ENCODE measurements at places on chromosomes 5 and 9. TPM values are rescaled to one million over a fixed set of nuclear protein-coding genes. Genes with fewer than 3 reads are reported as not detected.

DNA sequence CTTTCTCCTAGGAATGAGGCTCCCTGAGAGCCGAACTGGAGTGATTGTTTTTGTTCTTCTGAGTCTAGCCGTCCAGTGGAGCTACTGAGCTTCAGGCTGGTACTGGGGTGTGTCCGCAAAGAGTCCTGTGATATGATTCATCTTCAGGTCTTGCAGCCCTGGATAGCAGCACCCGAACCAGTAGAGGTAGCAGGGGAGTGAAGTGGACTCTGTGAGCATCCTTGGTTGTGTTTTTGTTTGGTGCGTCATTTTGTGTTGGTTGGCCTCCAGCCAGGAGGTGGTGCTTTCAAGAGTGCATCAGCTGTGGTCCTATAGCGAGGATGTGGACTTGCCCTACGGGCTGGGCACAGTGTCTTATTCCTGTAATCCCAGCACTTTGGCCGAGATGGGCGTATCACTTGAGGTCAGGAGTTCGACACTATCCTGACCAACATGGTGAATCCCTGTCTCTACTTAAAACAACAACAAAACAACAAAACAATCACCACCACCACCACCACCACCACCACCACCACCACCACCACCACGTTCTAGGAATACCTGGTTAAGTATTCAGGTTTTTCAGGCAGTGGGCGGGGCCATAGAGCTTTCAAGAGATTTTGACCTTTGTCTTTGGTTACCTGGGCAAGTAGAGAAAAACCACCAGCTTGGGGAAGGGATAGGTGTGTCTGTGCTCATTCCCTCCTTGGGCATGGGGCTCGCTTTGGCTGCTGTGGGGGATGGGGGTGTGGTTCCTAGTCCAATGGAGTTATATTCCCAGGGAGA, 154.0 kb downstream of the WDR70 start:
- H3K4me3 ChIP-seq = no peak overlapping the region
- no peak for DNase-seq
- H3K36me3 ChIP-seq = peaks cover 1% of the 10 kb centered on the region
- H3K27ac ChIP-seq = no peak overlapping the region

GRCh38 chr5:66246608-66247007, 102.5 kb downstream of the SREK1 start:
- no peaks in the 10 kb centered on the region for H3K4me1 ChIP-seq
- H3K27ac ChIP-seq = no peak overlapping the region
- no peaks in the 10 kb centered on the region for H3K36me3 ChIP-seq

- DNase-seq = peak; percentile 49
- no peaks in the 10 kb centered on the region for H3K36me3 ChIP-seq
- H3K4me1 ChIP-seq = no peaks in the 10 kb centered on the region
- H3K4me3 ChIP-seq = no peak overlapping the region
- H3K27ac ChIP-seq = no peak overlapping the region
Observed at GRCh38 chr9:116860509-116861120, 173.5 kb downstream of the TRIM32 start.

DNA sequence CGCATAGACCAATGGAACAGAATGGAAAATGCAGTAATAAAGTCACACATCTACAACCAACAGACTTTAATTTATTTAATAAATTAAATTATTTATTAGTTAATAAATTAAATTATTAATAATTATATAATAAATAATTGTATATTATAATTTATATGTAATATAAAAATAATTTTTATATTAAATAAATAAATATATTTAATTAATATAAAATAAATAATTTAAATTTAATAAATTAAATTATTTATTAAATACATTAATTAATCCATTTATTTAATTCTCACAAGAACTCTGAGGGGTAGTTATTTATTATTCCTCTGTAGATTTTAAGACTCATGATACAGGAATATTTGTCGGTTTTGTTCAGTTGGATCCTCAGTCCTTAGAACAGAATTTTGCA, 176.1 kb upstream of the ADAMTS19 start:
- DNase-seq = no peak
- no peaks in the 10 kb centered on the region for H3K4me1 ChIP-seq
- no peaks in the 10 kb centered on the region for H3K27me3 ChIP-seq
- H3K4me3 ChIP-seq = no peak overlapping the region
- no peaks in the 10 kb centered on the region for H3K36me3 ChIP-seq
- H3K27ac ChIP-seq = no peak overlapping the region

DNA sequence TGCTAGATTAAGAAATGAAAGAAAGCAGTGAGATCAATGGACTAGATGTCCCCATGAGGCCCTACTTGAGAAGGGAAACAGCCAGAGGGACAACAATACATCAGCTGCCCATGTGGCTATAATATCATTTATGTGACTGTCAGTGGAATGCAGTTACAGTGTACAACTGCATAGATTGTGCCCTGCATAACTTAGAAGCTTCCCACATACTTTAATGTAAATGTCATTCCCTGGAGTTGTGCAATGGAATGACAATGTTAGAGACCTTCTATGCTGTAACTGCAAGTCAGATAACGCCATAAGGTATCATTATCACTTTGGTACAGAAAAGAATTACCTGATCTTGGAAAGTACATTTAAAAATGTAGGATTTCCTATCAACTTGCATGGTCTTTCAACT, 67.4 kb downstream of the FBN2 start:
- H3K4me3 ChIP-seq = no peak overlapping the region
- H3K4me1 ChIP-seq = no peaks in the 10 kb centered on the region
- H3K27me3 ChIP-seq = no peaks in the 10 kb centered on the region
- no peak overlapping the region for H3K27ac ChIP-seq
- no peak for DNase-seq
- H3K36me3 ChIP-seq = no peaks in the 10 kb centered on the region

GRCh38 chr9:89958086-89958485, 353.3 kb downstream of the GADD45G start:
- DNase-seq = no peak
- no peak overlapping the region for H3K27ac ChIP-seq
- H3K4me1 ChIP-seq = no peaks in the 10 kb centered on the region
- H3K4me3 ChIP-seq = no peak overlapping the region

The PCDHGB3 gene
- 0.40 TPM for total RNA-seq

The TMEM252 gene
- total RNA-seq = not detected

DNA sequence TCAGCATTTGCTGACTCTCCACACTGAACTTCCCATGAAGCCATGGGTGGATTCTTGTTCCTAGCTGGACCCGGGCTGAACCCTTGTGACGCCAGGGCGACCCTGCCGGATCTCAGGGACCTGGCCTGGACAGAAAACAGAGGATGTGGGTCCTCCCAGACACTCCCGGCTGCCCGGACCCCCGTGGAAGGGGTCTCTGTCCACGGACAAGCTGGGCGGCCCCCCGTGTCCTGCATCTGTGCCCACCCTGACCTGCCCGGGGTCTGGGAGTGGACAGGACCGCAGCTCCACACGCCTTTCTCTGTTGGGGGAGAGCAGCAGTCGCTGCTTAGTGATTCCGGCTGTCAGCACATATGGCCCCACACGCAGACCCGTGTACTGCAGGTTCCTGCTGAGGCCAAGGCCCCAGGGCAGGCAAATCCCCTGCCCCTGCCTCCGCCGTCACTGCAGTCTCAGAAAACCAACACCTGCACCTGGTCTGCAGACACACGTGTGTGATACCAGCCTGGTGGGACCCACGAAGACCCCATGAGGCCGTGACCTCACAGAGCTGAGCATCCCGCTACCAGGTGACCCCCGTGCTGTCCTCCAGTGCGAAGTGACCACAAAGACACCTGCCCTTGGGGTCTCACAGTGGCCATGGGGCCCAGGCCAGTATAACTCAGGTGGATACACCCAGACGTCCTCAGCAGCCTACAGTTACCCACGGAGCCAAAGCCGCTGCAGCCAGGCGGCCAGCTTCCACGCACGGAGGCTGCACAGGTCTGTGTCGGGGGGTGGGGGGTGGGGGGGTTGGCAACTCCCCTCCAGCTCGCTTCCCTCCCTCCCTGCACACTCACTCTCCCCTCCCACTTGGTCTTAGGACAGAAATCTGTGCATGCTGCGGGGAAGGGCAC, 50.6 kb downstream of the NKD2 start:
- H3K27me3 ChIP-seq = no peaks in the 10 kb centered on the region
- H3K4me1 ChIP-seq = no peaks in the 10 kb centered on the region
- H3K4me3 ChIP-seq = no peak overlapping the region
- H3K27ac ChIP-seq = no peak overlapping the region

- no peak for DNase-seq
- H3K4me3 ChIP-seq = no peak overlapping the region
- no peaks in the 10 kb centered on the region for H3K36me3 ChIP-seq
- no peaks in the 10 kb centered on the region for H3K4me1 ChIP-seq
- no peak overlapping the region for H3K27ac ChIP-seq
Observed at GRCh38 chr5:33601881-33602280, 161.1 kb downstream of the TARS1 start.
